ENCODE measurements at places on chromosomes 7 and 10. TPM values are rescaled to one million over a fixed set of nuclear protein-coding genes. Genes with fewer than 3 reads are reported as not detected.

Gene FGL2
- 0.85 TPM for polyA plus RNA-seq

DNA sequence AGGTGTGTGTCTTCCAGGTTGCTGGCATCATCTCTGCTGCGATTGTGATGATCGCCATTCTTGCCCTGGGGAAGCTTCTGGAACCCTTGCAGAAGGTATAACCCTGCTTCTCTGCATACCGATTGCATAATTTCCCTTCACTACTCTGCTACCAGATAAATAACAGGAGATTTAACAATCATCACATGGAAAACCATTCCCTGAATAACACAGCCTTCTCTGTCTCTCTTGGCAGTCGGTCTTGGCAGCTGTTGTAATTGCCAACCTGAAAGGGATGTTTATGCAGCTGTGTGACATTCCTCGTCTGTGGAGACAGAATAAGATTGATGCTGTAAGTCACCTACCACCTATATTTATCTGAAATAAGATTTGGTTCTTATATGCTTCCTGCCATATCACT lies 33.8 kb downstream of the SLC26A4 start:
- DNase-seq: peak; percentile 42

- no peak for DNase-seq
Observed at GRCh38 chr10:26090762-26091161, 125.8 kb upstream of the GAD2 start.

Gene C7orf57
- polyA plus RNA-seq: not detected

DNA sequence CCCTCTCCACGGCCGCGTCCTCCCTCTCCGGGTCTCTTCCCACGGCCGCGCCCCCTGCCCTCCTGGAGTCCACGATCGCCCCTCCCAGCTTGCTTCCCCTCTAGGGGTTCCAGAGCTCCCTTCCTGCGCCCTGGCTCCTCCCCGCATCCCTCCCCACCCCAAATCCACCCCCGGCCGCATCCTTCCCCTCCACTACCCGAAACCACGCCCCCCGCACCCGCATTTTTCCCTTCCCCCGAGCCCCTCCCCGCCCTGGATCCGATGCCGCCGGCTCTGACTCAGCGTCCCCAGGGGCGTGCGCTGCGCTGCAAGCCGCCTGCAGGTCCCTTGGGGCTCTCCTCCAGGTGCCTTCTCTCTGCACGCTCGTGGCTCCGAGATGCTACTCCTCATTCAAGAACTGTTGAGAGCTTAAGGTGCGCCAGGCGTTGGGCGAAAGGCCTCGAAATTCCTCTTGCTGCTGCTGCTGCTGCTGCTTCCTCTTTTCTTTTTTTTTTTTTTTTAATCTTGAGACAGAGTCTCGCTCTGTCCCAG lies 372 bp upstream of the TMEM130 start:
- peak; percentile 89 for DNase-seq

Gene SCD
- 423 TPM for polyA plus RNA-seq

Gene SFMBT2
- polyA plus RNA-seq: 2.3 TPM

Gene HOXA9
- 1.1 TPM for polyA plus RNA-seq

- peak; percentile 86 for DNase-seq
Observed at GRCh38 chr7:105594034-105594433, 12.7 kb upstream of the EFCAB10 start.

DNA sequence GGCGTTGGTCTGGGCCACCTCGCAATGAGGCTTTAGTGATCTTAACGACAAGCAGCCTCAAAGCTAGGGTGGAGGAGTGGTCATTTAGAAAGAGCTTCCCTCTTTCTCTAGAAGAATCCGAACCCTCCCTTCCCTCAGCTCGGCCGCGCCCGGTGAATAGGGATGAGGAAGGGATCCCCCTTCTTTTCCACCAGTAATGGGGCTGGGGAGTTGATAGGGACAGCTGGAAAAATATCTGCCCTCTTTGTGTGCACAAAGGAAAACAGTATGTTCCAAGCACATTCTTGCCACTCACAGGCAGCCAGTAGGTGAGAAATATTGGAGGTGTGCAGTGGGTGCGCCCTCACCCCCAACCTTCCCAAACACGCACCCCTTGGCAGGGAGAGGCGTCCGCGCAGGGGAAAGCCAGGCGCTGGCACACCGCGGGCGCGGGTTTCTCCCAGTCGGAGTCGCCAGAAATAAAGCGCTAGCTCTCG lies 6.5 kb downstream of the DLX5 start:
- peak; percentile 26 for DNase-seq

DNA sequence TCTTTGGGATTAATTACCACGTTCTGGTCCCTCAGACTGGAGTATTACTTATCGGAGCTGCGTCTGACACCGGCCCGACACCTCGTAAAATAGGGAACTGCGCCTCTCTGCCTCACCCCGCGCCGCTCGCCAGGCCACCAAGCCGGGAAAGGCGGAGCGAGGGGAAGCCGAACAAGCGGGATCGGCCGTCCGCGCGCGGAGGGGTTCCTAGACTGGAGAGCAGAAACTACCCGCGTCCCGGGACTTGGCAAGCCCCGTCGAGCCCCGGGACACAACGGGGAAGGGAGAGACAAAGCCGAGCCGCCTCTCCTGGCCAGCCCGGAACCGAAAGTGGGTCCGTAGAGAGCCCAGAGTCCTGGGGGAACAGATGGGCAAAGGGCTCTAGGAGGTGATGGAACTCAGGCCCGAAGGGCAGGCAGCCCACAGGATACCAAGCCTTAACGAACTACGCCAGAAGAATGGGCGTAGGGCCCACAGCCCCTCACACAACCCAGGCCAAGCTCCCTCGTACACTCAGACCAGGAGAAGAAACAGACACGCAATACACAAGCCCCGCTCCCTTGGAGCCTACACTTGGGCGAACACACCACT lies 6.5 kb downstream of the LBX1 start:
- no peak for DNase-seq

DNA sequence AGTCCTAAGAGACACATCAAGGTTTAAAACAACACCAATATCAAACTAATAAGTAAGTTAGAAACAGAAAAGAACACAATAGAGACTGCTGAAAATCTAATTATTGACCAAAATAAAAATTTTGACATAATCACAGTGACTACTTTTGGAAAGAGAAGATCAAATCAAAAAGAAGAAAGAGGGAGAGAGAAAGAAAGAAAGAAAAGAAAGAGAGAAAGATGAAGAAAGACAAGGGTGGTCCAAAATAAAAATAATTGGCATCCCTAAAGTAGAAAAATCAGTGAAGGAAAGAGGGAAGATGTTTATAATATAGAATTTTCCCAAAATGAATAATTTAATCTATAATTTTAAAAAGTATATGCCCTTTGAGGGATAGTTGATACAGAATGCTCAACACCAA lies 118.8 kb upstream of the VIPR2 start:
- DNase-seq: no peak

GRCh38 chr7:69889338-69889975 lies 291.2 kb downstream of the AUTS2 start:
- no peak for DNase-seq

DNA sequence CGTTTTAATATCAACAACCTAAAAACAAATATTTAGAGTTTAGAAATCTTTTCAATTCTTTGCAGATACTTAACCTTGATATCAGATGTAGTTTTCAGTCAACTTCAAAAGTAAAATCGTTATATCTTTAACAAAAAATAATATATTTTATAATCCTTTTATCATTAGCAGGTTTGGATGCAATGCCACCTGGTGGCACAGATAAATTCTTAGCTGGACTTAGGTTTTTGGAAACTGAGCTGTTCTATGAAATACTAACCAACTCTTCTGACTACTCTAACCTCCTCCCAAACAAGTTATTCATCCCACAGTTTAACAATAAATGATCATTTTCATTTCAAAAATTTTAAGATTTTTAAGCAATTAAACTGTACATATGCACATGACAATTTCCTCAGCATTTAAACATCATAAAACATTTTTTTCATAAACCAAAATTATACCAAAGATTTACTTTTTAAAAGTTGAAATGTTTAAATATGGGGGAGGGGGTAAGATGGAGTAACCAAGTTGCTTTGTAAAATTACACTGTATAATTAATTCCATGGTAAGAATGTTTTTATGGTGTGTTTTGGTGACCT lies 56.9 kb downstream of the HIBADH start:
- peak; percentile 55 for DNase-seq

Gene SPDYE16
- not detected for polyA plus RNA-seq

DNA sequence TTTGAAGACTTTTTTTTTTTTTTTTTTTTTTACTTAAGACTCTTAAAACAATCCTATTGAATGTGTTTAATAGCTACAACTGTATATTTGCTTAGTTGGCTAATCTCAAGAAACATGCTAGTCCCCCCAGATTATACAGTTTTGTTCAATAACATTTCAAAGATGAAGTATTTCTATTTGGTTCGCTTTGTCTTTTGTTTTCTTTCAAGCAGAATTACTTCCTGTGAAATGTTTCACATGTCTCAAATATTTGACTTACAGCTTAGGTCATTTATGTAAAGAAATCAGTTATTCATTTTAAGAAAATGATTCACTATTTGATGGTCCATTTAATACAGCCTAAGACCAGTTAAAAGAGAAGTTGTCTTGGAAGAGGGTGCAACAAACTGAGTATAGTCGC lies 12.8 kb upstream of the LAMB1 start:
- no peak for DNase-seq

DNA sequence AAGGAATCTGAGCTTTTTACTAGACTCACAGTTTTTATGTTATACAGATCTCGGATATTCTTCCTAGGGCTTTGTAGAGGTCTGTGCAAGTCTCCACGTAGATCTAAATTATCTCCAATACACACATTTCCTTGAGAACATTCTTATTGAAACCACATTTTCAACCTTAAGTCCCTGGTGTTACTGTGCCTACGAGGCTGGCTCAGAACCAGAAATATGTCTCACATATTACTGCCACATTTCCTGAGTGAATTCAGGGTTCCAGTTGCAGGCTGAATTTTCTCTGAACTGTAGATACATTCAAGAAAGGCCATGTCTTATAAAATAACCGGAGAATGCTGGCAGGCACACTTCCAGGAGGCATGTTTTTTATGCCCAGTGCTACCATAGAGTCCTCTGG lies 46.5 kb downstream of the INHBA start:
- DNase-seq: no peak

GRCh38 chr7:26190417-26190869 lies 10.1 kb downstream of the HNRNPA2B1 start:
- no peak for DNase-seq

DNA sequence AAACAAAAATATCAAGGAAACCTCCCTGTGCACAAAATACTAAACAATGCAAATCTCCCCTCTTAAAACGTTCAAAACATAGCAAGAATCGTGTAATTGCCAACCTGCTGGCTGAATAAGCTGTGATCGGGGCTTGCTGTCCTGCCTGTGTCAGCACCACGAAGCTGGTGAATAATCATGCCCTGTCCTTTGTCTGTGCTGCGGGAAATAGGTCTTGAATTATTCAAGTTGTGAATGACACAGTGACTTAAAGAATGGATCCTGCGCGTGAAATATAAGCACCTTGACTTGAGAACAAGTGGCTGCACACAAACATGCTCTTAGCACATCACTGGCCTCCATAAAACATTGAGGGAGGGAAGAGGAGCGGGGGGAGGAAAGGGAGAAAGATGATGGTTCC lies 130.2 kb downstream of the OAT start:
- DNase-seq: no peak

- DNase-seq: no peak
Observed at GRCh38 chr10:74276416-74276815, 125.4 kb downstream of the ADK start.

Gene C10orf105
- 3.3 TPM for polyA plus RNA-seq

Gene MINDY3
- polyA plus RNA-seq: 37.8 TPM

DNA sequence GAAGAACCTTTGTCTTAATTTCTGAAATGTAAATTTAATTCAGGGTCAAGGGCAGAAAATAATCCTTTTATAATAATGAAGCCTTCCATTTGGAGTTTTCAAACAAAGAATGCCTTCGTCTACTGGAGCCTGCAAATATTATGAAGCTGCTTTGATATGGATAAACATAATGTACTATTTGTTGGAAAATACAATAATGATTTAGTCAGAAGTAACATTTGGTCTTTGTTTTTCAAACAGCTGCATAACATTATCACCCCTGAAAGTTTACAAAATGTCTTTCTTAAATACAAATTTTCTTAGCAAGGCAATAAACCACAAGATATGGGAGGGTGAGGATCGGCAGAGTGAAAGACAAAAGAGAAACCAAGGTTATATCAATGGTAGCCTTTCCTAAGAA lies 41.5 kb downstream of the TMEM26 start:
- no peak for DNase-seq

Gene MYL10
- not detected for polyA plus RNA-seq

Gene GATAD1
- 13.6 TPM for polyA plus RNA-seq

Gene AKR1B1
- 171 TPM for polyA plus RNA-seq

- DNase-seq: no peak
Observed at GRCh38 chr7:80309971-80310549, 175.4 kb downstream of the GNAI1 start.

DNA sequence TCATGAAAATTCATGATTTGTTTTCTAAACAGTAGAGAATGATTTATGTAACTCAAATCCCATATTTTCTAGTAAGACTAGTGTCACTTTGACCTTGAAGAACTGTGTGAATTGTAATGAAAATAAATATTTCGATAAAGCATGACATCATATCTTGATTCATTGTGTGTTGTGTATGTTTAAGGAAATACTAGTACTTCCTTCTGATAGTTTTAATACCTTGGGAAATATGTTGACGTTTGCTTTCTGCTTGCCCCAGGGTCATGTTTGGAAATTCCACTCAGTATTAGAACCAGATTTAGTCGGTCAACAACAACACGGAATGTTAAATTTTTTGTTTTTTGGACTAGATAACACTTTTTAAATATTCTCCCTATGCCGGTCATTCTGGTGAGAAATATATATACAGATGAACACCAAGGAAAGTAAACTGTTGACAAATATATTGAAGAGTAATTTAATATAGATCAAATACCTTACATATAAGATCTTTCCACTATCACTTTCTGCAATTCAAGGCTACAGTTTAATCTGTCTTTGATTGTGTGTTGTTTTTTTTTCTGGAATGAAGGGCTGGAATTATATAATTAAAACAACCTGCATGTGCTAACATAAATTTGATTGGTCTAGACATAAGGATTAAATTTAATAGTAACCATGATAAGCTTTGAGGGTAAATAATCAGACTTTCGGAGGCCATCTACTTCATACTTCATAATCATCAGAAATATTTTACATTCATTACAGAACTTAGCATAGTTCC lies 126.2 kb downstream of the MDFIC start:
- no peak for DNase-seq

DNA sequence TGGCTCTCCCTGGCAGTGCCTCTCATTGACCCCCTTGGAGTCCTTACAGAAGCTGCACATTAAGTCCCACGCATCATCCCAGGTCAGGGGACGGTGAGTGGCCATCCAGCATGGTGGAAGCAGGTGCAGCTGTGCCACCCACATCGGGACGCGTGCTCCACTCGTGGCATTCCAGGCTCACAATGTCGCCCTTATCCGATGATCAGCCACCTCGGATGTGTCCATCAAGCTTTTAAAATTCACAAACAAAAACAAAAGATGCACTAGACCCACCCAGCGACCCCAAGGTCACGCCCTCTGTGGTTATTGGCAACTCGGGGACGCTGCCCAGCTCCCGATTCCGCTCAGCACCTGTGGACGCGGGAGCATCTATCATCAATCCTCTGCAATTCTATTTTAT lies 530.9 kb downstream of the PTPRN2 start:
- DNase-seq: no peak

Gene ENTPD1
- 7.0 TPM for polyA plus RNA-seq
